Naive thymus-derived CD4-positive, alpha-beta T cell (primary cell): ENCODE measurements at places on chromosomes 13 and 19. TPM values are rescaled to one million over a fixed set of nuclear protein-coding genes. Genes with fewer than 3 reads are reported as not detected.

ADM5 gene
- total RNA-seq, result 2.8 TPM

AKAP8L gene
- total RNA-seq, result 81.2 and 86.4 TPM in 2 replicates

SBK2 gene
- not detected in 2 replicates for total RNA-seq

ANKRD24 gene
- 2.4 TPM for total RNA-seq

CEACAM6 gene
- not detected in 2 replicates for total RNA-seq

NBEA gene
- total RNA-seq, result 4.7 TPM

POU2F2 gene
- 73.4 TPM for total RNA-seq

KLK14 gene
- total RNA-seq, result 0.42 TPM

ZNF566 gene
- total RNA-seq, result 9.2 TPM

SLITRK6 gene
- not detected for total RNA-seq

FGF21 gene
- total RNA-seq, result not detected

ZNF441 gene
- total RNA-seq, result 23.5 TPM

TTC9B gene
- total RNA-seq, result not detected

DNA sequence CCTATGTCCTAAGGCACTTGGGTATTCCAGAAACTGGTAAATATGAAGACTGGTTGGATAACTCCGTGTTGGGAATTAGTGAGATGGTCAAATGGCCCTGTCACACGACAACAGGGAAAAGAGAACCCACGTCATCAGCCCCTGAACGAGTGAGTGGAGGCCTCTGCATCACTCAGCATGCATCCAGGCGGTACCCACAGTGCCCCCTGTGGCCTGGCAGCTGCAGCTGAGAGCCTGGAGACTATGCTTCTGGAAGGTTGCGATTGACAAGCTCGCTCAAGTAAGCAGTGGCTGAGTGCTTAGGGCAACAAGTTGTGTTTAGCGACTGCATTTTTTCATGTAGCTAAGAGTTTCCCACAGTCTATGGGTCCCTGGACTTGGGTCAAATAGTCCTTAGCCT is 55.9 kb downstream of the COL4A2 start:
- DNase-seq, result no peak

DNA sequence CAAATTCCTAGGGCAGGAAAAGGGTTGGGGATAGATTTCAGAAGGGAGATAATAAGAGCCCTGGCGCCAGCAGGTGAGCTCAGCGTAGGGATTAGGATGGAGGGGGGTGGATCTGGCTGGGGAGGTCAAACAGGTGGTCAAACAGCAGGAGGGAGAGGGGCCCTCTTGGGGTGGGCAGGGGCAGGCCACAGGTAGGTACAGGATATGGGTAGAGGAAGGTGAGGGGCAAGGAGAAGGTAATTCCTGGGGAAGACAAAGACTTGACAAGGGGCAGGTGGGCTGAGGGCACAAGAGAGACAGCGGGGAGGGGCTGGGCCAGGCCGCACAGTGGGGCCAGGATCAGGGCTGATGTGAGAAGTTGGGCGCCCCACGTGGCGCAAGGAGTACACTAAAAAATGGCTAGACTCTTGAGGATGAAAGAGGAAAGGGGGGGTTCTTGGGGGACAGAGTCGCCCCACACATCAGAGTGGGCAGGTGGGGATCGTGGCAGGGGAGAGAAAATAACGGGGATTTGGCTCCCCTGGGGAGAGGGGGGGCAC is 713 bp downstream of the KRI1 start:
- no peak for DNase-seq

- DNase-seq, result no peak
Measured at GRCh38 chr13:97967948-97968347, 14.5 kb downstream of the IPO5 start.

- DNase-seq, result no peak
Measured at GRCh38 chr13:88377852-88378251, 706.7 kb downstream of the SLITRK5 start.

DNA sequence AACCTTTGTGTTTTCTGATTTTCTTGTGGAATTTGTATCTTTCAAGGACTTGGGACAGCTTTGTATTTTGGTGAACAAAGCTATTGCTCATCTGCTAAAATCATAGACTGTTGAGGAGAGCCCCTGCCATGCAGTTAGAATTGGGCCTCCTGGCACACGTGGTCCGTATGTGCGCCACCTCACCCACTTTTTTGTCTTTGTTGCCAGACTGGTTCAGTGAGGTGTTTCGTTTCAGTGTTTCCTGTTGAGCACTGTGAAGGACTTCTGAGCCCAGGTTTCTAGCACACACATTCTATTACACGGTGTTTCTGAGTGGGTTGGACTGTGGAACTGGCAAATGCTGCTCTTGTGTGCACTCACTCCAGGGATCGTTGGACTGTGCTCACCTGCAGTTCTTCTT is 37.6 kb upstream of the RNF113B start:
- no peak for DNase-seq

DNA sequence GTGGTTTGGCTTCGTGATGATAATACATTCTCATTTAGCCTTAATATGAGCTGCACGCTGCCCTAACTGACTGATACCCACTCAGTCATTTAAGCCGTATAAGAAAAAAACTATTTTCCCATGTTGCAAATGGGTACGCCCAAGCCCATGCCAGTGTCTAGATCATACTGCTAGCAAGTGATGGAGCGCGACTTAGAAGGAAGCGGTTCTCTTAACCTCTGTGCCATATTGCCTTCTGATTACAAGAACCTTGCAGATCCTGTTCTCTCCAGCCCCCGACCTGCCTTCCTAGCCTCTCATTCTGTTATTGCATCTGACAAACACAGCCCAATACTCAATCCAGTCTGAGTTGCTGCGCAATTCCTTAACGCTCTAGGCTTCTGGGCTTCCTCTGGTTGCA is 603 bp downstream of the GPALPP1 start:
- DNase-seq, result no peak

DNA sequence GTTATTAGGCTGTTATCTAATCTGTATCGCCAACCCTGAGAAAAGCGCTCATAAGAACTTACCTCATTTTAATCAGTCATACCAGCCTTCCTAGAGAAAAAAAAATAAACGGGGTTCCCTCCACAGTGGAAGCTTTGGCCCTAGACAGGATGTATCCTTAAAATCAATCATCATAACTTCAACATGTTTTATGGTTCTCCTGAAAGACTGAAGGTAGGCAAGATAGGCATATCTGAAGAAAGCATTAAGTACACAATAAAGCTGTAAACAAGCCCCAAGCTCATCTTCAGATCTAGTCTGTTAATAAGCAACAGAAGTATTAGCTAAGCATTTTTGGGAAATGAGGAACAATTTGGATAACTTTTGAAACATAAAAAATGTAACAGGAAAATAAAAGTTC is 18.7 kb upstream of the SERP2 start:
- DNase-seq, result no peak

DNA sequence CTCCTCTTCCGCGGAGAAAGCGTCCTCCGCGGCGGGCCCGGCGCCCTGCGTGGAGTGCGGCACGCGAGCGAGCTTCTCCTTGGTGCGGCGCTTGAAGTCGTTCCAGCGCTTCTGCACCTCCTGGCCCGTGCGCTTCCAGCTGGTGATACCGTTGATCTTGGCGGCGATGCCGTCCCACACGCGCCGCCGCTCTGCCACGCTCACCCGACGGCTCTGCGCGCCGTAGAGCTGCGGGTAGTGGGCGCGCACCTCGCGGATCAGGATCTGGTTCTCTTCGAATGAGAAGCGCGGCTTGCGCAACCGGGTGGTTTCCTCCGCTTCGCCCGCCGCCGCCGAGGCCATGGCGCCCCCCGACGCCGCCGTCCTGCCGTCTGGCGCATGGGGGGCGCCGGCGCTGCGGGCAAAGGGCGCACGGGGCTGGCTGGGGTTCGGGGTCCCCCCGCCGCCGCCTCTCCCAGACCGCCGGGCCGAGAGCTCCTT is 941 bp downstream of the MYPOP start:
- no peak for DNase-seq

DNA sequence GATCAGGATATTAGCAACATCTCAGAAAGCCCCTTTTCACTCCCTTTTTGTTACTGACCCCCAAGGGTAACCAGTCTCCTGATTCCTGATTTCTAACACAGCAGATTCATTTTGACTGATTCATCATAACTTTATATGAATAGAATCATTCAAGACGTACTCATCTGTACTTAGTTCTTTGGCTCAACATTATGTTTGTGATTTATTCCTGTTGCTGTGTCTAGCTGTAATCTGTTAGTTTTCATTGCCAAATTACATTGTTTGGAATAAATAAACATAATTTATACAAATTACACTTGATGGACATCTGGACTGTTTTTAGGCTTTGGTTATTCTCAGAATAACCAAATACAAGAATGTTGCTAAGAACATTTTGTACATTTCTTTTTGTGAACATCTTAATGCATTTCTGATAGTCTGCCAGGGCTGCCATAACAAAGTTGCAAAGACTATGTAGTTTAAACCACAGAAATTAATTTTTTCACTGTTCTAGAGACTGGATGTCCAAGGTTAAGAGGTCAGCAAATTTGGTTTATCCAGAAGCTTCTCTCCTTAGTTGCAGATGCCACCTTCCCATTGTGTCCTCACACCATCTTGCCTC is 62.8 kb upstream of the EDNRB start:
- DNase-seq, result no peak

DNA sequence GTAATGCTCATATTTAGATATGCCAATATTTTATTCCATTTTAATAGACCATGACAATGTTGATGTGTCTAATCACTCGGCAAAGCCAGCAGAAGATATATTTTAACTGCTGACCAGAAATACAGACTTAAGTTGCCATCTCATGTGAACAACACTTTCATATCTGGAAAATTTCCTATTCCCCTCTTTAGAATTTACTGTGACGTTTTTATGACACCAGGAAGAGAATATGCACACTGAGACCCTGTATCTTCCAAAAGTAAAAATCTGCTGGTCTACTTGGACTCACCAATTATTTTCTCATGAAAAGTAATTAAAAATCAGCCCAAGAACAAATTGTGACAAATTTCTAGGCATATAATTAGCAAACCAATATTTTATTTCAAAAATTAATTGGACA is 2.1 kb downstream of the PROSER1 start:
- no peak for DNase-seq

DNA sequence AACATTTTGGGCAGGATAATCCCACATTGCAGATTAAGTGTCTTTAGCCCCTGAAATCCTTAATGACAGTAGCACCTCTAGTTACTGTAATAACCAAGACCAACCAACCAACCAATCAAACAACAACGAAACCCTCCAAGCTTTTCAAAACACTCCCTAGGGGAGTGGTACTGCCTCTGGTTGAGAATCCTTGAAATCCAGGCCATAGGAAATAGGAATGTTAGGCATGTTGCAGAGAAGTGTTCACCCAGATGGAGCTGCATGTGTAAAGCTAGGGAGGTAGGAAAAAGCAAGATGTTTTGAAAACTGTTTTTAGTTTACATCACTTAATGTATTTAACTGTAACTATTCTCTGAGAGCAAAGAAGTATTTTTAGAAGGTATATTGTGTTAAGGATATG is 4.5 kb downstream of the LACC1 start:
- DNase-seq, result no peak

GRCh38 chr13:33642374-33643065 is 175.4 kb upstream of the RFC3 start:
- DNase-seq, result no peak

DNA sequence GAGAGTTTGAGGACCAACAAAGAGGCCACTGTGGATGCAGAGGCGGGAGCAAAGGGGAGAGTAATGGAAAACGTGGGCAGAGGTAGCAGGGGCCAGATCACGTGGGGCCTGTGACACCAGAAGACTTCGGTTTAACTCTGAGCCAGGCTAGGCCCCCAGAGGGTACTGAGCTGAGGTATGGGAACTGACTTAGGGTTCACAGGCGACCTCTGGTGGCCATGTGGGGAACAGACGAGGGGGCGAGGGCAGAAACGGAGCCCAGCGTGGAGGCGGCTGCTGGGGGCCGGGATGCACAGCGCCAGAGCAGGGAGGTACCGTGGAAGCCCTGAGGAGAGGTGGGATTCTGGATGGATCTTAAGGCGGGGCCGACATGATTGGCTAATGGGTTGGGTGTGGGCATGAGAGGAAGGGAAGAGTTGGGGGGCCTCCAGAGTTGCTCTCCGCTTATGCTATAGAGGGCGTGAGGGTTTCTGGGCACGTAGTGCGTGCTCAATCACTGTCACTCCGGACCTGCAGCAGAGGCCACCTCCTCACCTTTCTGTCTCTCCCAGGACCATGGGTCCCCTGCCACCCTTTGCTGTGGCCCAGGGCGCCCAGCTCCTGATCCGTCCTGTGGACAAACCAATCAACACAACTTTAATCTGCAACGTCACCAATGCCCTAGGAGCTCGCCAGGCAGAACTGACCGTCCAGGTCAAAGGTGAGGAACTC is 13.7 kb downstream of the PVR start:
- DNase-seq, result peak; percentile 10

- no peak for DNase-seq
Measured at GRCh38 chr13:27793507-27794367, 1.5 kb downstream of the GSX1 start.

DNA sequence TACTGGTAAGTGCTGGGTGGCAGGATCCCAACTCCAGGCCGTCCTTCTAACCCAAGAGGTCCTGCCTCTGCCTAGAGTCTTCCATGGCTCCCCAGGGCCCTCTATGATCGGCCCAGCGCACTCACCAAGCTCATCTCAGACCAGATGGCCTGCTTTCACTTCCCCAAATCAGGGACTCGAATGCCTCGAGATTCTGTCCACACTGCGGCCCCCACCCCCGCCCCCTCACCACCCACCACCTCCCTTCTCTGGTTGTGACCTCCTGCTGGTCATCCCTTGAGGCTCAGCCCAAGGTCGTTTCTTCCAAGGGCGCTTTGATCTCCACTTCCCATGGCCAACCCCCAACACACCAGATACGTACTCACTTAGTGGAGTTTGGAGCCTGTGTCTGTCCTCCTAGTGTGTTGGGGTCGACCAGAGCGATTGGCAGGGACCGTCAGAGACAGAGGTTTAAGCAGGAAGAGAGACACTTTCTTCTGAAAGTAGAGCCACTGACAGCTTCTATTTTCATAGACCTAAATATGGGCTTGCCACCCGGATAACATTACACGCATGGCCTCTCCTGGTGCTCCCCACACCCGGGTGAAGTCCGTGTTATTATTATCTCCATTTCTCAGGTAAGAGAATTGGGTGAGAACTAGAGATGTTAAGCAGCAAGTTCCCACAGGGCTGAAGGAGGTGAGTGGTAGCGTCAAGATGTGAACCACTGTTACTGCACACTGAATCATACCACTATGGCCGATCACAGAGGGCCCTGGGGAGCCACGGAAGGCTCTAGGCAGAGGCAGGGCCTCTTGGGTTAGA is at the start of gene FCER2:
TSS of gene FCER2 (minus strand) at position 478 of the 804 bp plus-strand sequence. CDS start 2,371 bp downstream, outside the sequence.
- DNase-seq, result no peak

DNA sequence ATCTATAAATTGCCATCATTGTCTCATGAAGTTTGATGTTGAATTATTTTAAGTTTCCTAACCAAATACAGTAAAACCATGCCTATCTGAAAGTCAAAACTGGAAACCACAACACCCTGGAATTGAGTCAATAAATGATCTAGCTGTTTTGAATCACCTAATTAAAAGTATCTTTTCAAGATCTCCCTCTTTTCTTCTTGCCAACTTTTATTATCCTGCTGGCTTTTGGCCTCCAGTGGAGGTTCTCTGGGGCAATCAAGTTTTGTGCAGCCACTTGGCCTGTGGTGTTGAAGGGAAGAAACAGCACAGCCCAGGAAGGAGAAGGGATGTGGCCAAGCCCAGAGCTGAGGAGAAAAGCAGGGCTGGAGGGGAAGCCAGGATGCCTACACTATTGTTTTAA is 255.4 kb downstream of the COG6 start:
- DNase-seq, result no peak
